ENCODE measurements at places on chromosomes 7 and 10.

DNA sequence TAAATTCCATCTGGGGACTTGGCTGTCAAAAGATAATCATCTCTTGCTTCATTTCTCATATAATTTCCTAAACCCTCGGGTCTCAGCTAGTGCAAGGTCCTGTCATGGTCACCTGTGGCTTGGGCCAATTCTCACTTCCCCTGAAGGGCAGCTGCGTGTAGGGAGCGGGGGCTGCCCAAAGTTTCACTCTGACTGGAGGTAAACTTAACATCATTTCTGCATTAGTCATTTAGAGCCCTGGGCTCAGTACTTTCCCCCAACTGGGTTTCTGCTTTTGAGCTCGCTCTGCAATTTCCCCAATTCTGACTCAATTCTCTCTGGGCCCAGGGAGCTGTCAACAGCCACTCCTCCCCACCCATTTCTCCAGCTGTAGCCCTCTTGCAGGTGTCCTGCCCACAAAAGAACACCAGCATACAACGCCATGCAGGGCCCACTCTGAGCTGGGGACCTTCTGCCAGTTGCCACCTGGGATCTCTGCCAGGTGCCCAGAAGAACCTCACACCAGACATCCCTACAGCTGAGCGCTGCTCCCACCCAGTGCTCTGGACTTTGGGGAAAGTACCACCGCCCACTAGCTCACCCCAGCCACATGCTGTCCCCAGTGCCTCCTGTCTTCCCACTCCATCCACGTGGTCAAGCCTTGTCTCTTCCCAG is 37.9 kb downstream of the VOPP1 start:
- DNase-seq: peak; percentile 76

DNA sequence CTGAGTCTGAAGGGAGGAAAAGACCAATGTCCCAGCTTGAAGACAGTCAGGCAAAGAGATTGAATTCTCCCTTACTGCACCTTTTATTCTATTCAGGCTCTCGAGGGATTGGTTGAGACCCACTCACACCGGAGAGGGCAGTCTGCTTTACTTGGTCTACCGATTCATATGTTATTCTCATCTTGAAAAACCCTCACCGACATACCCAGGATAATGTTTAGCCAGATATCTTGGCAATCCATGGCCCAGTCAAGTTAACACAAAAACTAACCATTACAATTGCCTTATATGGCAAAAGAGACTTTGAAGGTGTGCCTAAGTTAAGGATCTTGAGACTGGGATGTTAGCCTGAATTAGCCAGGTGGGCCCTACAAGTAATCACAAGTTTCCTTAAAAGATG is 53.8 kb upstream of the BET1 start:
- DNase-seq: no peak

GRCh38 chr10:80196270-80196949 is 8.9 kb downstream of the ANXA11 start:
- peak; percentile 98 for DNase-seq

DNA sequence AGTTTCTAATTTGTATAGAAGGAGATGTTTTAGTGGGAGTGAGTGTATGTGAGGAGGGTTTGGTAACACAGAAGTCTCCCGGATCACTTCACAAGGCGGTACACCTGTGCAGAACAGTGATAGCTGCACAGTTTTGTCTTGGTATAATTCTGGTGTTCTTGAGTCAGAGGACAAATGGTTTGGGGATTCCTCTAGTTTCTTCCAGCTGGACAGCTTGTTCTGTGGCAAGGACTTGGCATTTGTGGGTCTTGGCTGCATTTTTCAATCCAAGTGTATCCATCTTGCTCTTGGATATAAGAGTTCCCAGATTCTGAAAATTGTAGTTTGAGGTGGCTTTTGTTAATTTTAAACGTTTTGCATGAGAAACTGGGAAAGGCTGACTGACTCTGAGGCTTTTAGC is 135.7 kb downstream of the AHR start:
- no peak for DNase-seq

- DNase-seq: no peak
Observed at GRCh38 chr7:140263277-140263676, 86.5 kb upstream of the KDM7A start.
